ENCODE measurements at places on chromosomes 1 and 21. TPM values are rescaled to one million over a fixed set of nuclear protein-coding genes. Genes with fewer than 3 reads are reported as not detected.

STUM gene
- 0.93 TPM for polyA plus RNA-seq

- no peak for DNase-seq
Measured at GRCh38 chr1:248849637-248850036, 9.2 kb downstream of the ZNF692 start.

- no peak for DNase-seq
Measured at GRCh38 chr1:237012361-237012760, 8.1 kb upstream of the MT1HL1 start.

WNT2B gene
- polyA plus RNA-seq = 5.3 TPM

GRCh38 chr21:42626171-42626570 is 27.2 kb upstream of the PDE9A start:
- DNase-seq = no peak

PEX11B gene
- polyA plus RNA-seq = 63.8 TPM

DNA sequence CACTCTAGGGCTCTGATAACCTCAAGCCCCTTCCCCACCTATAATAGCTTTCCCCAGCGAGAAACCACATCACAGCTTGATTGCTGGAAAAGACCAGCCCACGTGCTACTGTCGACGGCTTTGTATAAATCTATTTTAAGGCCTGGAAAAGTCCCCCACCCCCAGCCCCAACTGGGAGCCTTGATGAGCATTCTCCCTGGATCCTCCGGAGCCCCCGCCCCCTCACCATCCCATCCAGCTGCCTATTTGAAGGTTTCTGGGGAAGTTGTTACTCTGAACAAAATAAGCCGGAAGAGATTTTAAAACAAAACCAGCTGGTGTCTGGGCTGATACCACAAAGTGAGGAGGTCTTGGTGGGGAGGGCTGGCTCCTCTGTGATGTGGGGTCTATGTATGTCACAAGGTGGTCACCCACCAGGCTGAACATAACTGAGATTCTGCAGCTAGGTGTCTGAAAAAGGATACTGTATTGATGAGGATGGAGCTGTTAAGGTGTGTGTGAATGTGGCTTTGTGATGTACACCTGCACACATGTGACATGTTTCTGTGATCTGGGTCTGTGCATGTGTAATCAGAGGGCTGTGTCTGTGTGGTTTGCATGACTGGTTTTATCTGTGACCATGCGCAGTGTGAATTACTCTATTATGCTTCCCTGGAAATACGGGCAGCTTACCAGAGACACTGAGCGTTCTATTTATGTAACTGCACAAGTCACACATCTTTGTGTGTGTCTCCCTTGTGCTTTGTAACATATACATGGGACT is 25.0 kb downstream of the RIMS3 start:
- no peak for DNase-seq

DNA sequence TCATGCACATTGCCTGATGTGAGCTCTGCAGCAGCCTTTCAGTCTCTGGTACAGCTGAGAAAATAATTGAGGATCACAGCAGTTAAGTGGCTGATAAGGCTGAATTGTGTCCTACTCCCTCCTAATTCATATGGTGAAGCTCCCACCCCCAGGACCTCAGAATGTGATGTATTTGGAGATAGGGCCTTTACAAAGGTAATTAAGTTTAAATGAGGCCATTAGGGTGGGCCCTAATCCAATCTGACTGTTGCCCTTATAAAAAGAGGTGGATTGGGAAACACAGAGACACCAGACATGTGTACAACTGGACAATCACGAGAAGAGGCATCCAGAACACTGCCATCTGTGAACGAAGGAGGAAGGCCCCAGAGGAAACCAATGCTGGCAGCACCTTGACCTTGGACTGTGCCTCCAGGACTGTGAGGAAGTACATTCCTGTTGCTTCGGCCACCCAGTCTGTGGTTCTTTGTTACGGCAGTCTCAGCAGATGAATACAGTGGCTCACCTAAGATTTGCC is 148.1 kb downstream of the TRABD2B start:
- no peak for DNase-seq

LMX1A gene
- not detected for polyA plus RNA-seq

DNA sequence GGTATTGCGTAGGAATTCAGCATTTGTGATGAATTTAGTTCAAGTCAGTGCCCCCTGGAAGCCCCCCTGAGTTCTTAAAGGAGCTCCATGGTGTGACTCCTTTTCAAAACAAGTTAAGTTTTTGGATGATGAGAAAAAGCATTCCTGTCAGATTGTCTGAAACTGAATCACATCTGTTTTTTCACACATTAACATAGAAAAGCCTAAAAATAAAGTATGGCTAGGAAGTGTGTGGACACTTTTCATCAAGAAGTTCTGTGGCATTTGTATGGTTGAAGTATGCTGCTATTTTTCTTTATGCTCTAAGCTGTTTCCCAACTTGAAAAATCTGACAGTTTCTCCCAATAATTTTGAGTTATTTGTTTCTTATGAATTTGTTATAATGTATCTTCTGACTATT is 33.7 kb downstream of the PRDM2 start:
- no peak for DNase-seq

CHTOP gene
- 124 TPM for polyA plus RNA-seq

GRCh38 chr1:36164361-36164760 is 8.4 kb downstream of the MAP7D1 start:
- no peak for DNase-seq

- peak; percentile 69 for DNase-seq
Measured at GRCh38 chr1:230849451-230850224, 18.7 kb downstream of the C1orf198 start.

TMOD4 gene
- 0.87 TPM for polyA plus RNA-seq

ZBTB21 gene
- 11.6 TPM for polyA plus RNA-seq

- no peak for DNase-seq
Measured at GRCh38 chr1:214862421-214862820, 220.1 kb upstream of the KCNK2 start.

USH2A gene
- polyA plus RNA-seq = 0.21 TPM

- no peak for DNase-seq
Measured at GRCh38 chr1:228818928-228819630, 83.8 kb downstream of the RHOU start.

GRCh38 chr1:115710859-115711624 is 57.5 kb downstream of the CASQ2 start:
- no peak for DNase-seq

DNA sequence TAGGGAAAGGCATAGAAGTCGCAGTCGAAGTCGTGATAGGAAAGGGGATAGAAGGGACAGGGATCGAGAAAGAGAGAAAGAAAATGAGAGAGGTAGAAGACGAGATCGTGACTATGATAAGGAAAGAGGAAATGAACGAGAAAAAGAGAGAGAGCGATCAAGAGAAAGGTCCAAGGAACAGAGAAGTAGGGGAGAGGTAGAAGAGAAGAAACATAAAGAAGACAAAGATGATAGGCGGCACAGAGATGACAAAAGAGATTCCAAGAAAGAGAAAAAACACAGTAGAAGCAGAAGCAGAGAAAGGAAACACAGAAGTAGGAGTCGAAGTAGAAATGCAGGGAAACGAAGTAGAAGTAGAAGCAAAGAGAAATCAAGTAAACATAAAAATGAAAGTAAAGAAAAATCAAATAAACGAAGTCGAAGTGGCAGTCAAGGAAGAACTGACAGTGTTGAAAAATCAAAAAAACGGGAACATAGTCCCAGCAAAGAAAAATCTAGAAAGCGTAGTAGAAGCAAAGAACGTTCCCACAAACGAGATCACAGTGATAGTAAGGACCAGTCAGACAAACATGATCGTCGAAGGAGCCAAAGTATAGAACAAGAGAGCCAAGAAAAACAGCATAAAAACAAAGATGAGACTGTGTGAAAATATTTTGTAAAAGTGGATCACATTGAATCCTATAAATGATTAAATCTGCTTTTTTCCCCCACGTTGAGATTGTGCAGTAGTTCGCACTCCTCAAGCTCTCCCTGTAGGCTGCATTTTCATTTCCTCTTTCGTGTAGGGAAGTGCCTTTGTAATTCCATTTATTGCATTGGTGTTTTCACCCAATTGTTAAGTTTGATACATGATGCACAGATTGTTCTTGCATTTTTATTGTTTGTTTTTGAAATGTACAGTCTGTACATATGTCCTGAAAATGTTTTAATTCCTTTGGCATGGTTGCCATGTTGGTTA is 7.5 kb downstream of the PRPF38B start:
- DNase-seq = no peak

FCMR gene
- polyA plus RNA-seq = 2.7 TPM

GRCh38 chr1:181250038-181250437 is 161.5 kb downstream of the IER5 start:
- no peak for DNase-seq

- DNase-seq = no peak
Measured at GRCh38 chr1:110476028-110476765, 25.2 kb downstream of the PROK1 start.

DNA sequence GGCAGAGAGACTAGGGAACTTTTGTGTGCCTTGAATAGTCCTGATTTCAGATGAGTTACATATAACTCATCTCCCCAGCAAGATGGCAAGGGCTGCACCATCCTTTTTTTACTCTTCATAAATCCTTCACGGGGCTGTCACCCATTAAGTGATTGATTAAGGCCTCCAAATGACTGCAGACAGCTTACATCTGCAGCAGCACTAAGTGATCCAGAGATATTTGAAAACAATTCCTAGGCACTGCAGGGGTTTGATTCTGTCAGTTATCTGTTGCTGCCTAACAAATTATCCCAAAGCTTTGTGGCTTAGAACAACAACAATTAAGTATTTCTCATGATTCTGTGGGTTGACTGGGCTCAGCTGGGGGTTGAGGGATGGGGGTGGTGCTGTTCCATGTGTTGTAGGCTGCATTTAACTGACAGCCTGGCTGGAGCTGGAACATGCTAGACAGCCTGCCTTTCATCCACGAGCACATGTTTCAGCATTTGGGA is 19.3 kb downstream of the TEX38 start:
- DNase-seq = no peak

TAS1R1 gene
- polyA plus RNA-seq = 0.15 TPM

MAP10 gene
- 5.9 TPM for polyA plus RNA-seq

- peak; percentile 14 for DNase-seq
Measured at GRCh38 chr1:99590578-99591209, 55.2 kb upstream of the PALMD start.

- DNase-seq = no peak
Measured at GRCh38 chr1:7856345-7856744, 3.5 kb upstream of the UTS2 start.

DNA sequence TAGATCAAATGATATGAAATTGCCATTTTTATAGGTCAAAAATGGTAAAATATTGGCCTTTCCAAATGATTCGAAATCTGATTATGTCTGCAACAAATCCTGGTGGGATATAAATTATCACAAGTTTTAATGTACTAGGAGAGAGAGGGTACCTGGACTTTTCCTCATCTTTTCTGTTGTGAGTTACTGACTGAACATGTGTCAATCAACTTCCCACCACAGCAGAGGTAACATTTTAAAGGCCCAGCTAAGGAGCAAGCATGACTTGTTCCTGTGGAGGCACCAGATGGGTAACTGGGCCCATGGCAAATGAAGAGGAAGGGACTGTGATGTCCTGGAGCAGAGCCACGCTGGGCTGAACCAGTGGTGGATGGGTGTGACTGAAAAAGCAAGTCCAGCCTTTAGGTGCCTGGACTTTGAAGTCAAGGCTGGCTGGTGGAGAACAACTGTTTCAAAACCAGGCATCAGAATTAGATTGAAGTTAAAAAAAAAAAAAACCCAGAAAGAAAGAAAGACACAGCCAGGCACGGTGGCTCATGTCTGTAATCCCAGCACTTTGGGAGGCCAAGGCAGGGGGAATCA is 6.6 kb downstream of the MR1 start:
- DNase-seq = no peak

- DNase-seq = no peak
Measured at GRCh38 chr1:198620951-198621824, 17.7 kb upstream of the PTPRC start.

DNA sequence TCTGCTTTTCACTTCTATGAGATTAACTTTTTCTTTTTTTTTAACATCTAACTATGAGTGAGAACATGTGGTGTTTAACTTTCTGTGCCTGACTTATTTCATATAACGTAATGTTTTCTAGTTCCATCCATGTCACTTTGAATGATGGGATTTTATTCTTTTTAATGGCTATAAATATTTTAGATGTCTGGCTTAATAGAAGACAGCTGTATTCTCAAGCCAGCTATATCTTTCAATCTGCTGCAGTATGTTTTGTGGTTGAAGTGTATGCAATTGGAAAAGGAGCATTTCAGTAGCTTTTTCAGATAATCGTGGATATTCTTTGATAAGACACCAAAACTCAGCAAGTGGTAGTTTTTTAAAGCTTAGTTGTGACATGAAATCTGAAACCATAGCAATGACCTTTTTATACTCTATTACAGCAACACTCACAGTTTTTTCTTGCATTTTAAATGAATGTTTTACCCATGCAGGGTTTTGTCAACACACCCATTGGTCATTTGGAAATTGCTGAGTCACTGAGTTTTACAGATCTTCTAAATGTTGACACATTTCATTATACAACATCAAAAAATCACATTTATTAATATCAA is 5.7 kb upstream of the SVBP start:
- DNase-seq = no peak

RAD54L gene
- polyA plus RNA-seq = 11.3 TPM

GRCh38 chr1:215517441-215517891 is 49.6 kb upstream of the KCTD3 start:
- no peak for DNase-seq

H6PD gene
- polyA plus RNA-seq = 39.7 TPM

DNA sequence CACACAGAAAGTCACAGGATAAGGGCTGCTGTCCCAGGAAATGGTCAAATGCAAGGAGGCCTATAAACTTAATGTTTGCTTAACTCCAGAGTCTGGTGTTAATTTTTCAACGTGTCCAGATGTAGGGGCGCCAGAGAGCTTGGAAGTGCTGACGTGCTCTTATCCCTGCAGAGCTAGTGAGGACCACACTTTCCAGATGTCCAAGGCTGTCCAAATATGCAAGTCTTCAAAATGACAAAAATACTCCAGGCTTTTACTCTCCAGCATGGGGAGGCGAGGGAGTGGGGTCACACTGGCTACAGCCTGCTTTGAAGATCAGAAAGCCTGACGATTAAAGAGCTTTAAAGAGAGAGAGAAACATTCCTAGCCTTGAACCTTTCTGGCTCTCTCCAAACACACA is 57.6 kb downstream of the ABCA4 start:
- DNase-seq = peak; percentile 82

- no peak for DNase-seq
Measured at GRCh38 chr1:33261344-33261743, 5.1 kb downstream of the ZNF362 start.

PKP1 gene
- polyA plus RNA-seq = 0.06 TPM

GRCh38 chr1:177927021-177927596 is 42.7 kb downstream of the SEC16B start:
- DNase-seq = no peak

Data from right renal pelvis (tissue), 4 donors.